ENCODE measurements at places on chromosomes 11 and 22.

- peak; percentile 93 for DNase-seq
Observed at GRCh38 chr11:61505640-61506155, 2.9 kb upstream of the LRRC10B start.

- DNase-seq: no peak
Observed at GRCh38 chr11:119166368-119167076, 2.0 kb upstream of the NLRX1 start.

GRCh38 chr11:64564947-64565889 is 25.8 kb upstream of the SLC22A12 start:
- DNase-seq: no peak

- no peak for DNase-seq
Observed at GRCh38 chr11:62770778-62771143, 435 bp upstream of the TAF6L start.

- no peak for DNase-seq
Observed at GRCh38 chr11:119432484-119433357, 9.7 kb upstream of the THY1 start.

DNA sequence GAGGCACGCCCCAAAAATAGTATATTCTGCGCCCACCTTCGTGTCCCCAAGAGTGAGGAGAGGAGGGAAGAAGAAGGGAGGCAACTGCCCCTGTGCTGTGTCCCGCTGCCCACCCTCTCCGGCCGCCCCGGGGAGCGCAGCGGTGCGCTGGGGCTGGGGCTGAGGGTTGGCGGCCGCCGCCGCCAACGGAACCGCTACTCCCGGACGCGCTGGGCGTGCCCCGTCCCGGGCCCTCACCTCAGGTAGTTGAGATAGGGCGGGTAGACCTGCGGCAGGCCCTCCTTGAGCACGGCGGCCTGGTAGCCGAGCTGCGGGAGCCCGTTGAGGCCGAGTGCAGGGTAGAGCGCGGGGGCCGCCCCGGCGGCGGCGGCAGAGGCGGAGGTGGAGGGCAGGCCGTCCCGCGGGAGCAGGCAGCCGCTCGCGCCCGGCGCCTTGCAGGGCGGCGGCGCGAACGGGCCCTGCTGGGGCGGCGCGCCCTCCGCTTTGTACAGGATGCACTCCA is 2.4 kb downstream of the PGR start:
- no peak for DNase-seq

DNA sequence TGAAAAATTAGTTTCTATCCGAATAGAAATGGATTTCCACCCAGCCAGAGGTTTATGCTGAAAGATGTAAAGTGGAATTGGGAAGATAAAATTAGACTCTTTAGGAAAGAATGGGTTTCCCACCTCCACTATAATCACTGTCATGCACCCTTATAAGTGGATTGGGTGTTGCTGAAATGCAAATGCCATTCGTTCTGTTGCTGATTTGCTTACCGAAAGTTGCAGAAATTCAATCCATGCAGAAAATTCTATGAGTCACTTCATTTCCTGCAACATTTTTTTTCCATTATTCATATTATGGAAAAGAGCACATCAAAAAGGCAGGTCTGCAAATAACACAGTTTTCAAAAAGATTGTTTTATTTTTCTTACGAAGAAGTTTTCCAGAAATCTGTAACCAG is 65.6 kb downstream of the LDLRAD3 start:
- no peak for DNase-seq

DNA sequence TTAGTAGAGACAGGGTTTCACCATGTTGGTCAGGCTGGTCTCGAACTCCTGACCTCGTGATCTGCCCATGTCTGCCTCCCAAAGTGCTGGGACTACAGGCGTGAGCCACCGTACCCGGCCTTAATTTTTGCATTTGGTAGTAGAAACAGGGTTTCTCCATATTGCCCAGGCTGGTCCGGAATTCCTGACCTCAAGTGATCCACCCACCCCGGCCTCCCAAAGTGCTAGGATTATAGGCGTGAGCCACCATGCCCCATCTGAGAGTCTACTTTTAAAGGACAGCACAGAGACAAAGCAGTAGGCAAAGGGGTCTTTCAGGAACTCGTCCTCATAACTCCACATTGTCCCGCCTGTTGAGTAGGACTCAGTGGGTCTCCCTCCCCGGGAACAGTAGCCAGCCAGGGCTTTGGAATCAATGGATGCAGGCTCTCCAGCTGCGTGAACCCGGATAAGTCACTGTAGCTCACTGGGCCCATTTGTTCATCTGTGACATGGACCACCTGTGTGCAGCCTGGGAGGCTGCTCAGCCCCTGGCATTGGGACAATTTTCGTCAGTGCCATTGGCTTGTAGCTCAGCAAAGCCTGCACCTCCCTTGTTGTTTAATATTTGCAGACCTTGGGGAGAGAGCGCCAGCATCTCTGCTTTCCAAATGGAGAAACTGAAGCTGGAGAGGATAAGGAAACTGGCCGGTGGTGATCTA is 86.1 kb downstream of the ARHGAP8 start:
- no peak for DNase-seq

DNA sequence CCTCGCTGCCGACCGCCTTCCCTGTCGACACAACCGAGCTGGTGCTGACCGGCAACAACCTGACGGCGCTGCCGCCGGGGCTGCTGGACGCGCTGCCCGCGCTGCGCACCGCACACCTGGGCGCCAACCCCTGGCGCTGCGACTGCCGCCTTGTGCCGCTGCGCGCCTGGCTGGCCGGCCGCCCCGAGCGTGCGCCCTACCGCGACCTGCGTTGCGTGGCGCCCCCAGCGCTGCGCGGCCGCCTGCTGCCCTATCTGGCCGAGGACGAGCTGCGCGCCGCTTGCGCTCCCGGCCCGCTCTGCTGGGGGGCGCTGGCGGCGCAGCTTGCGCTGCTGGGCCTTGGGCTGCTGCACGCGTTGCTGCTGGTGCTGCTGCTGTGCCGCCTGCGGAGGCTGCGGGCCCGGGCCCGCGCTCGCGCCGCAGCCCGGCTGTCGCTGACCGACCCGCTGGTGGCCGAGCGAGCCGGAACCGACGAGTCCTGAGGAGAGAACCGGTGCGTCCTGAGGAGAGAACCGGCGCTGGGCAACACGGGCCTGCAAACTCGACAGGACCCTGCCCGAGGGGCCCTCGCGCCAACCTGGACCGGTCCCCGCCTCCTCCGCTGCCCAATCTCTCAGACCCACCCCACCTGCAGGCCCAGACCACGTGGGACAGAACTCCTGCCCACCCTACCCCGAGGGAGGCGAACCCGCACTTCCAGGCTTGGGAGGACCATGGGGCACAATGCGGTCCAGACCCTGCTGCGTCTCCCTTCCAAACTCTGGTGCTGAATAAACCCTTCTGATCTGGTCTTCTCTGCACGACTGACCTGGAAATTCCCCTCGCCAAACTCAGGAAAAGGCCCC is 866 bp downstream of the GP1BB start:
- DNase-seq: no peak
